ENCODE measurements at places on chromosomes 16 and 17. TPM values are rescaled to one million over a fixed set of nuclear protein-coding genes. Genes with fewer than 3 reads are reported as not detected.
A peak's percentile ranks its signal among the peaks of the same experiment; 100 is the strongest.

DNA sequence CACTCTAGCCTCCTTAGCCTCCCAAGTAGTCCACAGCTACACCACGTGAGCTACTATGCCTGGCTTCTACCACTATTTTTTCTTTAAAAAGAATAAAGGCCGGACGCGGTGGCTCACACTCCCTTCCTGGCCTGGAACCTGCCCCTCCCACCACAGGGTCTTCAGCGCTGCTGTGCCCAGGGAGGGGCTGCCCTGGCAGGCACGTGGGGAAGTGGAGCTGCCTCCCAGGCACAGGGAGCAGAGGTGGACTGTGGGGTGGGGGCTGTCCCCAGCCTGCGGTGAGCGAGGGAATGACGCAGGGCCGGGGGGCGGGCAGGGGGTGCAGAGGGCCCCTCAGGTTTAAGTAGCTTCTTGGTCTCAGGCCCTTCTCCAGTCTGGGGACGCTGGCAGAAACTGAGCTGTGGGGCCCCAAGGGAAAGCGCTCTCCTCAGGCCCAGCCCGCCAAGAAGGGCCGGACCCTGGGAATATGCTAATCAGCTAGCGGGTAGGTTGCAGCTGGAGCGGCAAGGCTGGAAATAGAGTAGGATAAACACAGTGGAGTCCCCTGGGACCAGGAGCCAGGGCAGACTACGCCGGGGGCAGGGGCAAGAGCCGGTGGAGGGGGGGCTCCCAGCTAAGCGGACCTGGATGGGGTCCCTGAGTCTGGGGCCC lies 46.8 kb downstream of the TIMM22 start:
- peaks cover 16% of the 10 kb centered on the region for H3K36me3 ChIP-seq
- no peaks in the 10 kb centered on the region for H3K27me3 ChIP-seq
- no peaks in the 10 kb centered on the region for H3K4me1 ChIP-seq
- H3K27ac ChIP-seq: no peak overlapping the region

- H3K4me3 ChIP-seq: no peak overlapping the region
- no peak overlapping the region for H3K27ac ChIP-seq
- no peaks in the 10 kb centered on the region for H3K36me3 ChIP-seq
Observed at GRCh38 chr17:66975614-66976378, 11.3 kb downstream of the CACNG4 start.

- H3K4me3 ChIP-seq: no peak overlapping the region
- H3K4me1 ChIP-seq: no peaks in the 10 kb centered on the region
- no peak for DNase-seq
- H3K36me3 ChIP-seq: no peaks in the 10 kb centered on the region
Observed at GRCh38 chr17:74964988-74965622, 7.5 kb downstream of the HID1 start.

- no peaks in the 10 kb centered on the region for H3K4me1 ChIP-seq
- no peaks in the 10 kb centered on the region for H3K36me3 ChIP-seq
- peaks cover 27% of the 10 kb centered on the region for H3K27me3 ChIP-seq
- no peak overlapping the region for H3K4me3 ChIP-seq
- H3K27ac ChIP-seq: no peak overlapping the region
Observed at GRCh38 chr17:43644081-43644480, 17.6 kb downstream of the MEOX1 start.

DNA sequence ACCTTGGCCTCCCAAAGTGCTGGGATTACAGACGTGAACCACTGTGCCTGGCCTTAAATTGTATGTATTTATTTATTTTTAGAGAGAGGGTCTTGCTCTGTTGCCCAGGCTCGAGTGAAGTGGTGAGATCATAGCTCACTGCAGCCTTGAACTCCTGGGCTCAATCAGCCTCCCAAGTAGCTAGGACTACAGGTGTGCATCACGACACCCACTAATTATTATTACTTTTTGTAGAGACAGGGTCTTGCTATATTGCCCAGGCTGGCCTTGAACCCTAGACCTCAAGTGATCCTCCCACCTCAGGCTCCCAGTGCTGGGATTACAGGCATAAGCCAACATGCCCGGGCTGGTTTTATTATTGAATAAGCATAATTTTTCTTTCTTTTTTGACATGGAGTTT lies 4.1 kb upstream of the NFATC2IP start:
- no peaks in the 10 kb centered on the region for H3K27me3 ChIP-seq
- peaks cover 22% of the 10 kb centered on the region for H3K4me1 ChIP-seq
- H3K36me3 ChIP-seq: peaks cover 2% of the 10 kb centered on the region
- no peak for DNase-seq

- H3K27me3 ChIP-seq: peaks cover 2% of the 10 kb centered on the region
- DNase-seq: peak; percentile 71
- H3K4me1 ChIP-seq: peaks cover 30% of the 10 kb centered on the region
- no peak overlapping the region for H3K27ac ChIP-seq
- H3K4me3 ChIP-seq: peak overlapping the region; percentile 29
- peaks cover 11% of the 10 kb centered on the region for H3K36me3 ChIP-seq
Observed at GRCh38 chr17:65173284-65173793, 36.2 kb downstream of the RGS9 start.

- H3K4me1 ChIP-seq: no peaks in the 10 kb centered on the region
- peaks cover 25% of the 10 kb centered on the region for H3K36me3 ChIP-seq
- H3K4me3 ChIP-seq: no peak overlapping the region
- DNase-seq: no peak
Observed at GRCh38 chr16:68875871-68876270, 32.5 kb downstream of the TANGO6 start.

GRCh38 chr16:80176114-80176513 lies 364.7 kb upstream of the DYNLRB2 start:
- H3K4me1 ChIP-seq: no peaks in the 10 kb centered on the region
- H3K4me3 ChIP-seq: no peak overlapping the region
- no peak overlapping the region for H3K27ac ChIP-seq
- peaks cover 5% of the 10 kb centered on the region for H3K27me3 ChIP-seq

GRCh38 chr16:79082970-79083369 lies 517.6 kb downstream of the MAF start:
- H3K4me1 ChIP-seq: peaks cover 47% of the 10 kb centered on the region
- H3K4me3 ChIP-seq: no peak overlapping the region
- no peak for DNase-seq
- peaks cover 2% of the 10 kb centered on the region for H3K27me3 ChIP-seq

GRCh38 chr17:3534881-3535252 lies 22.7 kb downstream of the TRPV3 start:
- no peak overlapping the region for H3K4me3 ChIP-seq
- H3K27ac ChIP-seq: no peak overlapping the region
- no peaks in the 10 kb centered on the region for H3K36me3 ChIP-seq
- no peaks in the 10 kb centered on the region for H3K4me1 ChIP-seq

- H3K27ac ChIP-seq: peak overlapping the region; percentile 27
- H3K4me3 ChIP-seq: peak overlapping the region; percentile 9
- peaks cover 28% of the 10 kb centered on the region for H3K36me3 ChIP-seq
- DNase-seq: no peak
Observed at GRCh38 chr17:7889166-7889955, 772 bp downstream of the CHD3 start.

GRCh38 chr16:30149250-30149930 lies 26.4 kb upstream of the MAPK3 start:
- DNase-seq: no peak
- peaks cover 2% of the 10 kb centered on the region for H3K36me3 ChIP-seq
- H3K4me1 ChIP-seq: no peaks in the 10 kb centered on the region
- H3K4me3 ChIP-seq: no peak overlapping the region

DNA sequence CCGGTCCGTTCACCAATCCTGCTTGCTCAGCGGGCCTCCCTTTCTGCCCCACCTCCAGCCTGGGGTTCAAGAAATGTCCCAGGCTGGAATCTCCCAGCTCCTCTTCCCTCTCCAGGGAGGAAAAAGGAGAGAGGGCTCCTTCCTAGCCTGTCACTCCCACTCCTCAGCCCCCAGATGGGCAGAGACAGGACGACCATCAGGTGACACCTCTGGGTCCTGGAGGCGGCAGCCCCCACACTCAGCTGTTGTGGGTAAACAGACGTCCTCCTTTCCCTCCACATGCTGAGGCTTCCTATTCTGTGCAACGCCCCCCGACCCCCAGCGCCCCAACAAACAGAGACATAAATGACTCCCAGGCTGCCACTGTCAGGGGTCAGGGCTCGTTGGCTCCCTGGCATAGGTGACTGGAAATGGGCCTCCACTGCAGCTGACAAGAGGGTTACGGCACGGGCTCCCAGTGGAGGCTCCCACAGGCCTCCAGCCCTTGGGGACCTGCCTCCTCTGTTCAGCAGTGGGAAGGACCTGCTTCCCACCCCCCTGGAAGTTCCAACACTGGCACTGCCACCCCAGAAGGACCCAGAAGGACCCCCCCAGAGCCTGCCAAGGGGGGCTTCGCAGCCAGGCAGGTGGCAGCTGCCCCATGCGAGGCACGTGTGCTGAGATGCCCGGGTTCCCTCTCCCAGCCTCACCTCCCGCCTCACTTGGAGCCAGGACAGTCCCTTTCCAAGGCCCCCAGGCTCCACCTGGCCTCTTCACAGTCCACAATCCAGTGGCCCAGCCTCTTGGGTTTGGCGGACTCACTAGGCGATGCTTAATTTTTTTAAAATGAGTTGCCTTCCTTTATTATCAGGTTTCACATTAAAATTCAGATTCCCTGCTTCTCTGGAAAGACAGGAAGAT lies 232.3 kb downstream of the KATNIP start:
- DNase-seq: no peak
- no peaks in the 10 kb centered on the region for H3K4me1 ChIP-seq
- no peak overlapping the region for H3K4me3 ChIP-seq
- no peaks in the 10 kb centered on the region for H3K27me3 ChIP-seq
- no peaks in the 10 kb centered on the region for H3K36me3 ChIP-seq
- H3K27ac ChIP-seq: no peak overlapping the region

- H3K27ac ChIP-seq: no peak overlapping the region
- no peaks in the 10 kb centered on the region for H3K36me3 ChIP-seq
- no peak for DNase-seq
- H3K4me1 ChIP-seq: peaks cover 13% of the 10 kb centered on the region
Observed at GRCh38 chr17:39229274-39229913, 3.6 kb upstream of the STAC2 start.

DNA sequence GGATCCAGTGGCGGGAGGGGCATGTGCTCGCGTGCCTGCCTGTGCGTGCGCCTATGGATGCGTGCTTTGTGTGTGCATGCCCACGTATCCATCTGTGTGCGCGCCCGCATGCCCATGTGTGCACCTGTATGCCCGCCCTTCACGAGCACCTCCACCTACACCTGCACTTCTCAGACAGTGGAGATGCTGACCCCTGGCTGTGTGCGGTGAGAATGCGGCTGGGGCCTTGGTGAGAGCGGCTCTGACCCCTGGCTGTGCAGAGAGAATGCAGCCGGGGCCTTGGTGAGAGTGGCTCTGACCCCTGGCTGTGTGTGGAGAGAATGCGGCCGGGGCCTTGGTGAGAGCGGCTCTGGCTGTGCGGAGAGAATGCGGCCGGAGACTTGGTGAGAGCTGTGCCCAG lies 33.9 kb downstream of the AXIN1 start:
- H3K4me1 ChIP-seq: peaks cover 15% of the 10 kb centered on the region
- no peak for DNase-seq
- H3K27me3 ChIP-seq: peaks cover 4% of the 10 kb centered on the region
- no peak overlapping the region for H3K4me3 ChIP-seq
- H3K27ac ChIP-seq: no peak overlapping the region

- peaks cover 19% of the 10 kb centered on the region for H3K27me3 ChIP-seq
- H3K4me1 ChIP-seq: peaks cover 28% of the 10 kb centered on the region
- H3K27ac ChIP-seq: peak overlapping the region; percentile 71
- peaks cover 8% of the 10 kb centered on the region for H3K36me3 ChIP-seq
- DNase-seq: peak; percentile 29
Observed at GRCh38 chr16:77273-77806, 685 bp upstream of the MPG start.

DNA sequence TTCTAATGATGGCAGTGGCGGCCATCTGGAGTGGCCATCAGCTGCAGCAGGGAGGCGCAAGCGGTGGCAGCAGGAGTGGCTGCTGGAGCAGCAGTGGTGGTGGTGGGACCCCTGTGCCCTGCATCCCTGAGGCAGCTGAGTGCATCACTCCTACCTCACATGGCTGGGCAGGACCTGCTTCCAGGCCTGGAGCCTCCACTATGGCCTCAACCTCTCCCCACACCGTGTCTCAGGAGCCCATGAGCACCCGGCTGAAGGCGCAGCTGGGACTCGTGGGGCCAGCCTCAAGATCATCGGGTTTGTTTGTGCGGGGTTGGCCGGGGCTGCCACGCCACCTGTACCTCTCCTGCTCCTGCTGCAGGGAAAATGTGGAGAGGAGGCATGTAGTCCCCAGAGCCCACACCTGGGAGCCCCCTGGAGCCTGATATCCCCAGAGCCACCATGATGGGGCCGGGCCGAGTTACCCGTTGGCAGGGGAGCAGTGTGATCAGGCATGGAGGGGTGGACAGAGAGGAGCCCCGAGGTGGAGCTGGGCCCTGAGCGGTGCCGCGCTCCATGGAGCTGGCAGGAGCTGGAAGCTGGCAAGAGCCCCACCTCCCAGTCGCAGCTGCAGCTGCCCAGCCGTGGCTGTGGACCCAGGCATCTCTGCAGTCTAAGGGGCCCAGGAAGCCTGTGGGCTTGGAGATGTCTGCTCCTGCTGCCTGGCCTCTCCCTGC lies 16.7 kb downstream of the RHOT1 start:
- DNase-seq: no peak
- no peak overlapping the region for H3K4me3 ChIP-seq
- H3K27me3 ChIP-seq: no peaks in the 10 kb centered on the region
- no peaks in the 10 kb centered on the region for H3K4me1 ChIP-seq
- H3K36me3 ChIP-seq: peaks cover 13% of the 10 kb centered on the region

DNA sequence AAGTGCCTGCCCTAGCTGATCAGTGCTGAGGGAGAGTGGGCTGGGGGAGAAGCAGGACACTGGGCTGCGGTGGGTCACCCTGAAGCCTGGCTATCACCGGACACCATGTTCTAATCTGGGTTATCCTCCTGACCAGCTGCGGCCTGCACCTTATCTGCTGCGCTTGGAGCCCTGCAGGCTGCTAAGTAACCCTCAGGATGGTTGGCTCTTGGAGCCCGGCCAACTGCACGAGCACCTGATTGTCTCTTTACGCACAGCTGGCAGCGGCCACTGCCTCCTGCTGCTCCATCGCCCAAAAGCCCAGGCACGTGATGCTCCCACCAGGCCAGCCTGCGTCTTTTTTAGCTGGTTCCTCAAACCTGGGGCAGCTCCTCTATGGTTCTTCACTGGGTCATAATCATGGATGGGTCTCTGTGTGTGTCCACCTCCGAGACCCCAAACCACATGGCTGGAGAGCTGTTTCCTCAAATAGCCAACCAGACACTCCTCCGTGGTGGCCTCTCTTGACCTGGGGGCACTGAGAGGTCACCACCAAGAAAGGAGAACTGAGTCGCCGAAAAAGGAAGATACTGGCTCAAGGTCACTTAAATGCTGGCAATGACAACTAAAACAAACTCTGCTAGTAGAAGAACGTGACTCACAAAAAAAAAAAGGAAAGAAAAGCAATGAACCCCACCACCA lies 21.7 kb downstream of the SPHK1 start:
- H3K36me3 ChIP-seq: peaks cover 23% of the 10 kb centered on the region
- DNase-seq: no peak
- no peak overlapping the region for H3K4me3 ChIP-seq
- no peaks in the 10 kb centered on the region for H3K27me3 ChIP-seq
- H3K4me1 ChIP-seq: peaks cover 6% of the 10 kb centered on the region
- H3K27ac ChIP-seq: no peak overlapping the region

Gene ITGAX
- 65.0 TPM for total RNA-seq

Gene USP6
- total RNA-seq: 0.03 TPM

Gene FBXL19
- total RNA-seq: 33.2 TPM

Gene ALOX12B
- 0.51 TPM for total RNA-seq

Gene LGALS9C
- not detected for total RNA-seq

Measured in activated T-helper 1 cell treated with anti-CD3 and anti-CD28 coated beads, Interleukin-12 subunit alpha, Interleukin-12 subunit beta, Interleukin-2, Interleukin-4 antibody, amounts not matched to agents 30 ng/mL and 10 ng/mL and 1 ng/mL, durations not matched to agents 14 hours and 24 hours and 36 hours (primary cell).